ENCODE measurements at places on chromosomes 11 and 22.

- DNase-seq: no peak
These were observed 758 bp downstream of the MCAM start for GRCh38 chr11:119316016-119316728.

DNA sequence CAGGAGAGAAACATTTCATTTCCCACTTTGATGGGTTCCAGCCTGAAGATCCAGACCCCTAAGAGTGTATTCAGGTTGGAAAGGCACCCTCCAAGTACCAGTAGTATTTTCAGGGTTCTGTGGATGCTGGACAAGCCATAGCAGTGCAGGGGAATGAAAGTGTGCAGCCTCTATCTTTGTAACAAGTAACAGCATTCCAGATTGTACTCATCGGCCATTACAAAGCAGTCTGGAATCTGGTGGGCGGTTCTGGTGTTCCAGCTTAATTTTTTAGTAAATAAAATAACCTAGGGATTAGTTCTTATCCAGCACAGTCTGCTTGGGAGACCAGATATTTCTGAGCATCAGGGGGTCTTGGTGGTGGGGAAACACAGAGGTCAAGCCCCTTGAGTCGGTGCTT, 22.6 kb downstream of the APLNR start:
- DNase-seq: peak; percentile 41

GRCh38 chr11:108697872-108698473, 33.1 kb downstream of the DDX10 start:
- peak; percentile 68 for DNase-seq

GRCh38 chr11:35605706-35606105, 12.6 kb upstream of the FJX1 start:
- DNase-seq: no peak

GRCh38 chr11:57072640-57073039, 83.9 kb downstream of the OR5AK2 start:
- DNase-seq: peak; percentile 94

DNA sequence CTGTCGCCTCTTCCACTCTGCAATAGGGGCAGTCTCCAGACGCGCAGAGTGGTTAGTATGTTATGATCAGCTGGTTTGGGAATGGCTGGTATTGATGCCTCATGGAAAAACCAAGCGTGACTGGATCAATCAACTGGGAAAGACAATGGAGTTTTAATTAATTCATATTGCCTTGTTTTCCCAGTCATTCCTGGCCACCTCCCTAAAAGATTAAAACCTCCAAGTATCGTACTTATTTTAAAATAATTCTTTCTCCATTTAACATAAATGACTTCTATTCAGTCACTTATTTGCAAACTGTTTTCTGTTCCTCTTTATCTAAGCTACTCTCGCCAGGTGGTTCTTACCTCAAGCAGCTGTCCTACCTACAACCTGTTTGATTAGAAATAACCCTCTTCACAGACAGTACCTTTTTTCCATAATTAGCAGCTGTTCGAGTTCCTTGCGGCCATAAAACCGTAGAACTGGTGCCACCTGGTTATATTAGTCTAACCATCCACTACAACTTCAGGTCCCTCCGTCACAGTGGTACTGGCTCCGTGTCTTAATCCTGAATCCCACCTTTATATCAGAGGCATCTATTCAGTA, 898 bp downstream of the ZNF215 start:
- no peak for DNase-seq

GRCh38 chr11:92227230-92227814, 2.7 kb downstream of the FAT3 start:
- DNase-seq: no peak

DNA sequence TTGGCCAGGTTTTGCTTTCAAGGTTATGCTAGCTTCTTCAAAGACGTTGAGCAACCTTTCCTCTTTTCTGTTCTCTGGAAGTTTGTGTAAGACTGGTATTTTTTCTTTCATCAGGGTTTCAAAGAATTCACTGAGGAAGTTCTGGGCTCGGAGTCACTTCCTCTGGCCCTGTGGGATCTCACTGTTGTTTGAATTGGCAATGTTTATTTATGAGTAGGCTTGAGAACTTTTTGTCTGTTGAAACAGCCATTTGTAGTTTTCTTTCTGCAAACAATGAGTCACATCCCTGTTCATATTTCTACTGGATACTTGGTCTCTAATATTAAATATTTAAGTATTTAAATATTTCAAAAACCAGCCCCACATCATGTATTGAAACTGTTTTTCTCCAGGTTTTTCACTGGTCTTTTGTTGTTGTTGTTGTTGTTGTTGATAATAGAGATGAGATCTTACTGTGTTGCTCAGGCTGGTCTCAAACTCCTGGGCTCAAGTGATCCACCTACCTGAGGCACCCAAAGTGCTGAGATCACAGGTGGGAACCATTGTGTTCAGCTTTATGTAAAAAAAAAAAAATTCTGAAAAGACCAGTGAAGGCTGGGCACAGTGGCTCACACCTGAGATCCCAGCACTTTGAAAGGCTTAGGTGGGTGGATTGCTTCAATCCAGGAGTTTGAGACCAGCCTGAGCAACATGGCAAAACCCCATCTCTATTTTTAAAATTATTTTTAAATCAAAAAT, 26.9 kb downstream of the SUSD2 start:
- peak; percentile 96 for DNase-seq

DNA sequence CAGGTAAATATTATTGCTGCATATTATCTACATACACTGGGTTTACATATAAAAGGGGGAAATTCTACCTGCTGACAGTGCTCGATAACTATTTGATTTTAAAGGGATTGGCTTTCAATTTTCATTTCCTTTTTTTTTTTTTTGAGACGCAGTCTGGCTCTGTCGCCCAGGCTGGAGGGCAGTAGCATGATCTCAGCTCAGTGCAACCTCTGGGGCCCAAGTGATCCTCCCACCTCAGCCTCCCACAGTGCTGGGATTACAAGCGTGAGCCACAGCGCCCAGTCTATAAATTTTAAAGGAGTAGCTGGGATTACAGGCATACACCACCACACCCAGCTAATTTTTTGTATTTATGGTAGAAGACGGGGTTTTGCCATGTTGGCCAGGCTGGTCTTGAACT, 3.2 kb upstream of the PCF11 start:
- DNase-seq: no peak

GRCh38 chr11:60633645-60634044, 65.8 kb upstream of the MS4A8 start:
- DNase-seq: no peak

Data from astrocyte of the cerebellum (primary cell).